Left ventricle myocardium inferior (tissue), 1 donor: ENCODE measurements at places on chromosomes 5 and 9. TPM values are rescaled to one million over a fixed set of nuclear protein-coding genes. Genes with fewer than 3 reads are reported as not detected.

- DNase-seq, result no peak
Observed at GRCh38 chr5:14190194-14191164, 47.3 kb downstream of the TRIO start.

DNA sequence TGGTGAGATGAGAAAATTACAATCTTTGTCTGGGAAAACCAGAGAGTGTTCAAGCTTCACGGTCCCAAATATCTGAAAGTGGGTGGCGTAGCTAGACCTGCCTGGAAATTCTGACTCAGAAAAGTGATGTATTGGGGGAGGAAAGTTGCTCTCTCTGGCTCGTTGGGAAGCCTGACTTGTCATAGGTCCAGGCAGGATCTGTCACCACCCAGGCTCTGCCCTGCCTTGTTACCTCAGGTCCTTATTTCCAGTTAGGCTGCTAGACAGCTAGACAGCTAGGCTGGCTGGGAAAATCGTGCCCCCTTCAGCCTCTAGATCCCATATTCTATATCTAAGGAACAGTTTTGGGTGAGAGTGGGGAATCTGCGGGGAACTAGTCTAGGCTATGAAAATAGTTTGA lies 41.0 kb upstream of the HCN1 start:
- DNase-seq, result no peak

Gene PPP3R2
- not detected for total RNA-seq

DNA sequence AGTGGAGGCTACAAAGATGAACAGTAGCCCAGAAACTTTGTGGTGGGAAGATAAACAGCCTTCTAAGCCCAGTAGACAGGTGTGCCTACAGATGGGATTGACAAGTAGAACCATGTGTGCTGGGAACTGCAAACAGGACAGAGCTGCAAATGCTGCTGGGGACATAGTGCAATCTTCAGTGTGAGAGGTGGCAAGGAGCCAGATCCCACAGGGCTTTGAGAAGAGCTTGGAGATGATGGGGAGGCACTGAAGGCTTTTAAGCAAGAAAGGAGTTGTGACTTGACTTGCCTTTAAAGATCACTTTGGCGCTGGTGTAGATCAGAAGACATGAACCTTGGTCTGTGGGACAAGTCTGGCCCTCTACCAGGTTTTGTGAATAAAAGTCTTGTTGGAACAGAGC lies 675.2 kb downstream of the ACTL7B start:
- no peak for DNase-seq

GRCh38 chr9:99373912-99374311 lies 151.8 kb downstream of the SEC61B start:
- no peak for DNase-seq

Gene CD14
- 26.2 TPM for total RNA-seq

- peak; percentile 57 for DNase-seq
Observed at GRCh38 chr5:176541338-176542134, 4.3 kb upstream of the RNF44 start.

DNA sequence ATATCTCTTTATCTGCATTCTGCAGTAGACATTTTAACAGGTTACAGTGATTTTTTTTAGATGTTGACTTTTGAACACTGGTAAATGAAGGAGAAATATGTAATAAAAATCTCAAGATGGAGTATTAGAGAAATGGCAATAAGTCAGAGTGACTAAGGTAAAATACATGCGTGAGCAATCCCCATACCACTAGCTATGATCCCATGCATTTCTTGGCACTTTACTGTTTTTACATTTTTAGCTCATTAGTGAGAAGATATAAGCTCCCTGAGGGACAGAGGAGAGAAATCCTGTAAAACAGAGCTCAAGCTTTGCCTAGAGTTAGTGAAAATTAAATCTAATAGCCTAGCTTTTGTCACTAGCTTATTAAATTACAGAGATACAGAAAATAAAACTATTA lies 181.9 kb upstream of the TRPM3 start:
- no peak for DNase-seq

DNA sequence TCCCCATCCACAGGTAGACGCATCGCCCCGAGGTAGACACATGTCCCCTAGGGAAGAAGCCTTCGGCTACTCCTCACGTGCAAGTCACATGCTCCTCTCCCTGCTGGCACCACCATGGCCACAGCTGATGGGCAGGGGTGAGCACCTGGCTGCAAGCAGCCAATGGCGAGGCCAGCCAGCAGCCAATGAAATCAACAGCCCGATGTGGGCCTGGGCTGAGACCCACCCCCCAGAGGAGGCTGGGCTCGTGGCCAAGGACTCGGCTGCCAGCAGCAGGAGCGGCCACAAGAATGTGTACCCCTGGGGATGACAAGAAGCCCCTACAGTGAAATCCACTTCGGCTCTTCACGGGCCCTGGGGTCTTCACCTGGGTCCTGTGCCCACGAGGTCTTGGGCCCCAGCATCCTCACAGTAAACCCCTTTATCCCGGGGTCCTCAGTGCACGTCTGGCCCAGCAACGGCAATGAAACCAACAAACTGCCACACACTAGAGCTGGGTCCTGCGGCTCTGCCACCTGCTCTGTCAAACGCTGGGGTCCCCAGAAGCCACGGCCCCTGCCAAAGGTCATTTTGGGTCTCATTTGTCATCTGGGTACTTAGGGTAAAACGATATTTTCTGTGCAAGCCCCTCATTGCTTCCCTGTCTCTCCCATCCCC lies 22.1 kb upstream of the PTGES start:
- DNase-seq, result no peak

DNA sequence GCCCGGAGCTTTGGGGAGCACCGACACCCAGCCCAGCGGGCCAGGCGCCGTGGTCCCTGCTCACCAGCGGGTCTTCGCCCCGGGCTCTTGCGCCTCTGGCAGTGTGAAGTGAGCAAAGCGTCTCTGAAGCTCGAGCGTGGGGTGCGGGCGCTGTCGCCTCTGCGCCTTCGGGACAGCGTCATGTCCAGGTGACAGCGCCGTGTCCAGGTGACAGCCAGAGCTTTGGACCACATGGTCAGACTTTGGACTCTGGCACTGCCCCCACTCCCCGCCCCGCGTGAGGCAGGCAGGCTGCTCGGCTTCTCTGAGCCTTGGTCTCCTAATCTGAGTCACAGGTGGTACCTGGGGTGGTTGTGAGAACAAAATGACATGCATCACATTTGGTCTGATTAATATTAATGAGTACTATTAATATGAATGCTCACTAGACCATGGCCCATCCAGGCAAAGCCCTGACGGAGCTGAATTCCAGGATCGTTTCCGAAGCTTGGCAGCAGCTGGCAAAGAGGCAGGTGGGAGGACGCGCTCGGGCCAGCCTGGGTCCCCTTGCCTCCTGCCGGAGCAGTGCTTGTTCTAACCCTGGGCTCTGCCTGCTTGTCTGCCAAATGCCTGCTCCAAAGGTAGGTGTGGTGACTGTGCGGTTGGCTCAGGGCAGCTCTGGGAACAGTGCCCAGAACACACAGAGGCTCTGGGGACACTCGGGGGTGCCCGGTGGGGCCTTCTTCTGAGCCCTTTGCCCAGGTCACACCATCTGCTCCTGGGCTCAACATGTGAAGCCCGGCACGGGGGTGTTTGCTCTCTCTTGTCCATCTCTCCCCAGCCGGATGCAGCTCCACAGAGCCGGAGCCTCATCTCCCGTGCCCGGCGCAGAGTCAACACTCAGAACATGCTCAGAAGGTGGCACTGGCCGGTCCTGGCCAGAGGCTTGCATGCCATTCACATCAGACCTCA lies 157.1 kb downstream of the OLFM1 start:
- DNase-seq, result peak; percentile 38

Gene RC3H2
- total RNA-seq, result 37.7 TPM

DNA sequence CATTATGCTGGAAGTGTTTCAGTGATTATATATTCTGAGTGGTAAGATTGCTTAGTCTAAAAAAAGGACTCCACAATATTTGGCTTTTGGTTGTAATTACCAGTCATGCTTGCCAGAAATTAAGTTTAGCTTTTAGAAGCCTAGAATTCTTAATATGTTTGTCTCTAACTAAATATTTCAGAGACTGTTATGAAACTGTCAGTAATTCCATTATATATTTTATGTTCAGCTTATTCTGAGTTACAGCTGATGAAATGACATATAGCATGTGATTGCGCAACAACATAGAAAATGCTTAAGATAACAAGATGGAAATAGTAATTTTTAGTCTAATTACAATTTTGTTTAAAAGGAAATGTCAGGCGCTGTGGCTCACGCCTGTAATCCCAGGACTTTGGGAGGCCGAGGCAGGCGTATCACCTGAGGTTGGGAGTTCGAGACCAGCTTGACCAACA lies 44.2 kb downstream of the KIAA1958 start:
- DNase-seq, result no peak

Gene SLC25A2
- not detected for total RNA-seq

Gene MARCOL
- not detected for total RNA-seq

GRCh38 chr5:123035360-123035917 lies 1.1 kb downstream of the PPIC start:
- peak; percentile 33 for DNase-seq

- DNase-seq, result no peak
Observed at GRCh38 chr5:112339761-112340160, 79.3 kb downstream of the EPB41L4A start.

- DNase-seq, result no peak
Observed at GRCh38 chr9:110900917-110901316, 137.4 kb downstream of the LPAR1 start.

Gene POLR3G
- total RNA-seq, result 0.88 TPM
